ENCODE measurements at places on chromosomes 5 and 9.

GRCh38 chr5:61623401-61624069 is 291.5 kb downstream of the ZSWIM6 start:
- DNase-seq = no peak

GRCh38 chr5:72836810-72837209 is 20.3 kb downstream of the TNPO1 start:
- DNase-seq = no peak

DNA sequence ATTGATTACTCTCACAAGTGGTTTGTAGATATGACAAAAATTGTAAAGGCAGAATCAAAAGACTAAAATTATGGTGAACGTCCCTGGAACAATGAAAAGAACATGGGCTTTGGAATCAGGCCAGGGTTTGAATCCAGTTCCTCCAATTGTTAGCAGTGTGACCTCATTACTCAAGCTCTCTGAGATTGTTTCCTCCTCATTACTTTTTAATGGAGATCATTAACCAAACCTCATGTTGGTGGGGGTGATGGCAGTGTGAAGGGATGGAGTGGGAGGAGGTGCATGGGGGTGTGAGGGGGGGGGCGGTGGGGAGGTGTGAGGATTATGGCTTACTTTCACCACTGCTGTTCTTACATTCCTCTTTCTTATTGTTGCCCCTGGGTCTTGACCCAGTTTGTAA is 44.1 kb upstream of the FOXE1 start:
- DNase-seq = no peak

GRCh38 chr5:1831677-1832313 is 30.6 kb downstream of the NDUFS6 start:
- no peak for DNase-seq

DNA sequence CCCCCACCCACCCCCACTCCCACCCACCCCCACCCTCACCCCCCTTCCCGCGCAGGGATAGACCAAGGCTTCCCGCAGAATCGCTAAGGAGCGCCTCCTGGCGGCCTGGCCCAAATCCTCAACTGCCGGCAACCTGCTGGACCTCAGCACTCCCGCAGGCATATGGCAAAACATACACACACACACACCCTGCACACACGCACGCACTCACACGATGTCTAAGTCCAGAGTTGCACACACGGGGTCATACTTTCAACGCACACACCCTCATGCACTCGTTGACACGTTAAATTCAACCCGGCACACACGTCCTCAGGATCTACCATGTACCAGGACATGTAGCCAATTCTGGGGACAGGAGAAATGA is 1.7 kb downstream of the CPLX2 start:
- DNase-seq = no peak

GRCh38 chr5:123671042-123671441 is 159.1 kb downstream of the CSNK1G3 start:
- DNase-seq = peak; percentile 33

DNA sequence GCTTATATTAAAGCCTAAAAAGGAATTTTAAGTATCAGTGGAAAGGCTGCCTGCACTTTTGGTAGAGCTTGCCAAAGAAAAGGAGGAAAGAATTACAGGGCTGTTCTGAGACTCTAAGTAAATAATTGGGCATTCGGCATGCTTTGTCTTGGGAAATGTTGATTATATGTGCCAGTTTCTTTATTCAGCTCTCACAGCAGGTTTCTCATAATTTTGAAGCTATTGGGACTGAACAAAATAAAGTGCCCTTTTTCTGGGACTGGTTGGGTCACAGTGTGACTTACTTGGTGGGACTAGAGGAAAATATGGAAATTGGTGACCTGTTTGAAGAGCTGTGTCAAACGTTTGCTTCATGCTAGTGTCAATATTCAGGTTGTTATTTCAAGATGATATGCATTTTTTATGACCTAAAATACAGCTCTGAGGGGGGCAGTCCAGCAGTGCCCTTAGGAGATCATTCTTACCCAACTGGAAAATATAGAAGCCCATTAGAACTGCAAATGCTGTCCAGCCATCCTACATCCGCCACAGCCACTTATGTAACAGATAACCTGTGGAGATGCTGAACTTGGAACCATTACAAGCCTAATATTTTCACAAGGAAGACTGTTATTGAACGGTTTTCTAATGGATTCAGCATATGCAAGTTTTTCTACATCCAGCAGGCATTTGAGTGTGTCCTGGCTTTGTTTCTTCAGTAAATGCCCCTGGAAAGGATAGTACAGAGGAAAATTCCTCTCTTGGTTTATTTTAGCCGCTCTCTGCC is 122.4 kb downstream of the SNCAIP start:
- no peak for DNase-seq

DNA sequence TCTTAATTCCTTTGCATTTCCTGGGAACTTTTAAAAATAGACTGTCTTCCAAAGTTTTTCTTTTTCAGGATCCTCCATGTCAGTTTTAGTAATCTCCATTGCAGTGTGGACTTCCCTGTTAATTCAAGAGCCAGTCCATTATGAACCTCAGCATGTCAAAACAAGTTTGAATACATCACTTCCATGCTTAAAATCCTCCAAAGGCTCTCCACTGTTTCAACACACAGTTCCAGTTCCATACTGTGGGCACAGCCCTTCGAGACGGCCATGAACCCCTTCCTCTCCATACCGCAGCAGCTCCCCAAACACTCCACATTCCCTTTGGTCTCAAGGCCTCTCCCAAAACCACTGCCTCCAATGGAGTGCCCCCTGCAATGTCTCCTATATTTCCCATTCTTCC is 19.5 kb downstream of the LIFR start:
- DNase-seq = no peak

GRCh38 chr9:108049026-108049607 is 559.5 kb upstream of the KLF4 start:
- DNase-seq = no peak

- DNase-seq = peak; percentile 73
Measured at GRCh38 chr9:93091453-93092081, 4.5 kb upstream of the CARD19 start.

DNA sequence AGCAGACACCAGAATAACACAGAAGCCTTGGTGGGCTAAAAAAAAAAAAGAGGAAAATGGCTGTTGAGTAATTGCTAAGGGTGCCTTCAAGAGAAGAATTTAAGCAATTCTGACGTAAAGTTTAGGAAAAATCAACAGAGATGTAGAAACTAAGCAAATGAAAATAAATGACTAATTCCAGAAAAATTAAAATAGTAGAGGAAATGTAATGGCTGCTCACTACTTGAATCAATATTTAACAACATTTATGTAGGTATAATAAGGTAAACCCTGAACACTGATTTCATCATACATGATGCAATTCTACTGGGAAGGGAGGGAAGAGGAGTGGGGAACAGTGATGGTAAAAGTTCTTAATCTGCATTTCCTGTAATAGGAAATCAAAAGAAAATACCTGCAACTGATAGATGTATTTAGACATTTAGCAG is 41.4 kb downstream of the PUM3 start:
- no peak for DNase-seq

- no peak for DNase-seq
Measured at GRCh38 chr5:172076761-172077244, 70.4 kb upstream of the FBXW11 start.

Measured in CD4-positive, alpha-beta T cell treated with Interleukin-4 for 4 hours (primary cell).